Epithelial cell of esophagus (primary cell): ENCODE measurements at places on chromosomes 6 and 20.
A peak's percentile ranks its signal among the peaks of the same experiment; 100 is the strongest.

GRCh38 chr20:53918020-53918311, 152.4 kb downstream of the BCAS1 start:
- no peak for DNase-seq

DNA sequence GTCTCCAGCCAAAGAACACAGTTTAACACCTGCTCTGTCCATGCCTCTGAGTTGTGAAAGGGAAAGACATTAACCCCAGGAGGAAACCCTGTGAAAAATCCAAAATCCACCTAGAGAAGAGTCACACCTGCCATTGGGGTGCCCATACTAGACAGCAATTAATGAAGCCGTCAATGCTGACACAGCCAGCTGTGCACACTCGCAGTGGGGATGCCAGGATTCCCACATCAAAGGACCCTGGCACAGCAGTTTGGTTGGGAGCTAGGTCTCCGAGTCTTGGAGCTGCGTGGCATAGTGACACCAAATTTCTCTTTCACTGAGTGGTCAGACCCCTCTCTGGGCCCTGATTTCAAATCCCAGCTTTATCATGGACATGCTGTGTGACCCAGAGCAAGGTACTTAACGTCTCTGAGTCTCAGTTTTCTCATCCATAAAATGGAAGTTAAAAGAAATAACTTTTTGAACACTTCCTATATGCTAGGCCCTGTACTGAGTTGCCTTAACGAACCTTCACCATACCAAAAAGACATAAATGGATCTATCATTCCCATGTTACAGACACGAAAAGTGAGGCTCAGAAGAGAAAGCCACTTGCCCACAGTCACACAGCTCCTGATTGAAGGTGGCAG, 30.8 kb downstream of the BPIFB1 start:
- DNase-seq: no peak

DNA sequence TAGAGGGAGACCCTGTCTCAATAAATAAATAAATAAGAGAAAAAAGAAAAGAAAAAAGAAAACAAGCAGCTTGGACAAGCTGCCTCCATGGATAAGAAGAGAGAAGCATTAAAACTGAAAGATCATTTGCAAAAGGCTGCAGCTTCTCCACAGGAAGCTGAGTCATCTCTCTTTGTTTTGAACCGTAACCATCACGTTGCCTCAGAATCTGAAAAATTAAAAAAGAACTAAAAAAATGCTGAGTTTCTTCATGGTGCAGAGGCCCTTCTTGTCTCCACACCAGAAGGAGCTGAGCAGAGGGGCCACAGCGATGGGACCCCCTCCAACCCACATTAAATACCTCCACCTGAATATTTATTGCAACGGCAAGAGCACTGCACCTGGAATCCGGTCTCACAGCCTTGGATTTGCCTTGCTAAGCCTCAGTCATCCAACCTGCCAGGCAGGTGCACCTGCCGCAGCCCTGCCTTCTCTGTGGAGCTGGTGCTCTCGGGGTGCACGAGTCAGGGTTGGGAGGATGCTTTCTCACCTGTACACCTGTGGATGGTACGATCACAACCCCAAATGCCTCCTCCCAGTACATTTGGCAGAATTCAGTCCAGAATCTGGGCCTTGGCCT, 28.1 kb downstream of the TOX2 start:
- peak; percentile 73 for DNase-seq

DNA sequence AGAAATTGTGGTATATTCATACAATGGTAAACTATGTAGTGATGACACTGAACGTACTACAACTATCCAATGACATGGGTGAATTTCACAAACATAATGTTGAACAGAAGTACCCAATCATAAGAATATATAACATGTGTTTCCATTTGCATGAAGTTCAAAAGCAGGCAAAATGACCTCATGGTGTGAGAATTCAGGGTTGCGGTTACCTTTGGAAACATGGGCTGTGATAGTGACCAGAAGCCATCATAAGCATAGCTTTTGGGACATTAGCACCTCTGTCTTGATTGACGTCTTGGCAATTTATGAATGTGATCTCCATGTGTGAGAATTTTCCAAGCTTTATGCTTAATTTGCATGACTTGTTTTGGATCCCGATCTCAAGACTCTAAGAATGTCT, 500.1 kb upstream of the JAG1 start:
- DNase-seq: no peak

- DNase-seq: no peak
Observed at GRCh38 chr6:163335671-163336545, 78.6 kb upstream of the QKI start.

- DNase-seq: peak; percentile 52
Observed at GRCh38 chr6:83192456-83192855, 609 bp downstream of the PGM3 start.

DNA sequence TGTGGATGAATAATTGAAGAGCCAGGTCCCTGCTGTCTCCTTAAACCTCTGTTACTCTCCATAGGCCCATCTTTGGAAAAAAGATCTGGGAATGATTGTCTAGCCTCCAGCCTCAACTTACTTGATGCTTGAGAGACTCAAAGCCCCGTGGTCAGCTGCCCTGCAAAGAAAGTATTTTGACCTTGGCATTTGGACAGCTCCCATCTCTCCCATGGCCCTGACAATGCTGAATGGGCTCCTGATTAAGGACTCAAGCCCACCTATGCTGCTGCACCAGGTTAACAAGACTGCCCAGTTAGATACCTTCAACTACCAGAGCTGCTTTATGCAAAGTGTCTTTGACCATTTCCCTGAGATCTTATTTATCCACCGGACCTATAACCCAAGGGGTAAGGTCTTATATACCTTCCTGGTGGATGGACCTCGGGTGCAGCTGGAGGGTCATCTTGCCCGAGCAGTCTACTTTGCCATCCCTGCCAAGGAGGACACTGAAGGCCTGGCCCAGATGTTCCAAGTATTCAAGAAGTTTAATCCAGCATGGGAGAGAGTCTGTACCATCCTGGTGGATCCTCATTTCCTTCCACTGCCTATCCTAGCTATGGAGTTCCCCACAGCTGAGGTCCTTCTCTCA, 1.6 kb downstream of the ZSWIM1 start:
- DNase-seq: no peak

DNA sequence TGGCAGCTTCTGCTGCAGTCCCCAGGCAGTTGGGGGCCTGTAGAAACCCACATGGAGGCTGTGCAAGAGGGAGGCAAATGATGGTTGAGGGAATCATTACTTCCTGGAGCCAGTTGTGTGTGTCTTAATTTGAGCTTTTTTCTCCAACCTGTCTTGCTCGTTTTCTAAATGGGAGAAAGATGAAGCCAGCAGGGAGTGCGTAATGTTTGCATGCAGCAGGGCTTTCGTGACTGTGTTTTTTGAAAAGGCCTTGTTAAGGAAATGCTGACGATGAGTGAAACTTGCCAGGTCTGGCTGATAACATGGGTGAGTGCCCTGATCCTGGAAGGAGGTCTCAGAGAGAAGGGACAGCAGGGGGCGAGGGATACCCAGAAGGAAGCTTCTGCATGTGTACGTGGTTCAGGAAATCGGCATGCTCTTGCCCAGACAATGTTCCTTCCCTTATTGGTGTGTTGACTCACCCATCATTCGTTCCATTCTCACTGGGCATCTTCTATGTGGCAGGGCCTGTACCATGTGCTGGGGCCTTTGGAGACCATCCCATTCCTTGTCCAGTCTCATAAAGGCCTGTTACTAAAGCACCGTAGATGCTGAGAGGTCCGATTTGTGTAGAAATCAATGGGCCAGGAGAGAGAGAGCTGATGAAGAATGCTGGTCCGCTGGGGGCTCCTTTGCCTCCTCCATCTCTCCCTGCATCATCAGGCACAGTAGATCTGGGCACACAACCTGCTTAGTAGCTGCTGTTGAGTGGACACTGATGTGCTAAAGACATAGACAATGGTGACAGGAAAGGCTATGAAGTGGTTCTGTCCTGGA, 27.4 kb downstream of the GLP1R start:
- no peak for DNase-seq

- no peak for DNase-seq
Observed at GRCh38 chr20:24879875-24880274, 69.2 kb upstream of the CST7 start.
